ENCODE measurements at places on chromosomes 5 and 9.

DNA sequence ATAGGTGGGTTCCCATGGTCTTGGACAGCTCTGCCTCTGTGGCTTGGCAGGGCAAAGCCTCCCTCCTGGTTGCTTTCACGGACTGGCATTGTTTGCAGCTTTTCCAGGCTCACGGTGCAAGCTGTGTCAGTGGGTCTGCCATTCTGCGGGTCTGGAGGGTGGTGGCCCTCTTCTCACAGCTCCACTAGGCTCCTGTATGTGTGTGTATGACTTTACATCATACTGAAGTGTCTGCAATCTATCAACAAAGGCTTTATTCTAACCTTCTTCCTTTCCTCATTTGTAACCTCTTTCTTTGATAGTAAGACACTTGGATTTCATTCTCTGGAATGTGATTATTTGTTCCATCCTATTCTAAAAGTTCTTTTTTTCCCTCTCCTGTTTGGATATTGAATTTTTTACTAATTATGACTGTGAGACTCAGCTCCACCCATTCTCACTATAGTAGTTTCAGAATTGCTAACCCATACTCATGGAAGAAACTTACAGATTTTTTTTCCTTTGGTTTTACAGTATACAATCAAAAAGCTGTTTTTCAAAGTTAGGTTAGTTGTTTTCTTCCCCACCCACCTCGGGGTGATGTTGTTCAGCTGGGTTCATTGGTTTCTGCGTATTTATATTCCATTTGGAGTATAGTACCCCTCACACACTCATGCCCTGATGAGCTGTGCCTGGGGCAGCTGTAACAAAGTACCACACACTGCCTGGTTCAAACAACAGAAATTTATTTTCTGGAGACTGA is 144.6 kb upstream of the OTULINL start:
- DNase-seq, result no peak

DNA sequence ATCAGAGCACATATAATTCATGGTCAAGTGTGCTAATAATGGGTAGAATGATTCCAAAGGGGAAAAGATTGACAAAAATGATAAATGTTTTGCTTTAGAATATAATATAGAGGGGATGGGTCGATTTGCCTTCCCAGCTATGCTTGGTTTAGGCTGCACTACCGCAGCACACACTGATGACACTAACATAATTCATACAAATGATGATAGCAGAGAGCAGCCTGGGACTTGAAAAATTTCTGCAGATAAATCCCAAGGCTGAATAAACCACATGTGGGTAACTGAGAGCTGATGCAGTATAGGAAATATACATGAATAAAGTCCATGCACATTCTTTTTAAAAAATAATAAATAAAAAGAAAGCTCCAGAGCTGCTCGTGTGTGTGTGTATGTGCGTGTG is 54.5 kb downstream of the EFNA5 start:
- no peak for DNase-seq

GRCh38 chr5:135004376-135004775 is 29.7 kb downstream of the PITX1 start:
- no peak for DNase-seq

GRCh38 chr9:95060916-95061315 is 256.6 kb downstream of the FANCC start:
- no peak for DNase-seq

DNA sequence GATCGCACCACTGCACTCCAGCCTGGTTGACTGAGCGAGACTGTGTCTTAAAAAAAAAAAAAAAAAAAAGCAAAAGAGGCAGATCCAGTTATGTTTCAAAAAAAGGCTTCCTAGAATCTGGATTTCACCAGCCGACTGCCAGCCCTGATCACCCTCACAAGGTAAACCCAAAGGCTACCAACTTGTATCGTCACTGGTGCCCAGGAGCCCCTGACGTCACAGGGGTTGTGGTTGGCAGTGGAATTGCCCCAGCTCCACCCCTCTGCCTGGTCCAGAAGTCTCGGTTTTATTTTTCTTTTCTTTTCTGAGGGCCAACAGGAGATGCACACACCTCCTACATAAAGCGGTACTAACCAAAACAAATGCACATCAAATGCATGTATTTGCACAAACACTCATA is 6.0 kb upstream of the LMX1B start:
- DNase-seq, result no peak

GRCh38 chr5:176189857-176190256 is 48.4 kb upstream of the SIMC1 start:
- DNase-seq, result no peak

DNA sequence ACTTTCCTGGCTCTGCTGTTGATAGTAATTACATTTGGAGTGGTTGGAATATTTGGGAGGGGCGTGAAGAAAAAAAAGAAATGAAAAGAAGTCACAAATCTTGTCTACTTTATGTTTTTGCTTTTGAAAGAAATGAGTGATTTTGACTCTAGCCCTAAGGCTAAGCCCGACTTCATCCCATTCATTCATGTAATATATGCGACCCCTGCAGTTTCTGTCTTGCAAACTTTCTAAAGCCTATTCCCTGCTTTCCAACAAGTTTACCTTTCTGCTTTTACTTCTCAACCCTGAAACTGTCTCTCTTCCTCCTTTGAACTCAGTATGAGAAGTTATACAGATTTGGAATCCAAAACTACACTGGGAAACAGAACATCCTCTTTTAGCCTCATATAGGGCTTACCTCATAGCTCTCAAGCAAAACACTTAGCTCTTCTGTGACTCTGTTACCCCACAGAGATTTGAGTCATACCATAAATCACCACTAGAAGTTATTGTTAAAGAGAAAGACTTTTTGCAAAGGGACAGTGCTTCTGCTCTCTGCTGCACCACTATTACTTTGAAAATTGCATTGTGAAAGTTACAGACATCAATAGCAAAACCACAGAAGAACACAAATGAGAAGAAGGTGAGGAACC is 1.6 kb downstream of the CFAP95 start:
- no peak for DNase-seq

DNA sequence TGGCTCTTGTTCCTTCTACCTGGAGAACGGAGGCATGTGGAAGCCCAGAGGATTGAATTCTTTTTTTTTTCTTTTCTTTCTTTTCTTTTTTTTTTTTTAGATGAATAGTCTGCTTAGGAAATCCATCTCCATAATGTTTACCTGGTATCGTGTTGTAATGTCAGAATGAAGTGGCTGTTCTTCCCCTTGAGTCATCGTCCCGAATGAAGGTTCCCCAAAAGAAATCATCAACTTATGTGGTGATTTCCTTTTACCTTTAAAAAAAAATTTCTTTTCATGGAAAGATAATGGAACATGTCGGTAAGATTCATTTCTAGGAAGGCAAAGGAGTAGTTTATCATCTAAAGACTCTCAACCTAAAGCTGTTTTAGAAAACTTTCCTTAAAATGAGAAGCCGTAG is 59.7 kb downstream of the DOCK8 start:
- DNase-seq, result no peak

GRCh38 chr5:13477118-13477737 is 467.3 kb downstream of the DNAH5 start:
- DNase-seq, result no peak

- peak; percentile 86 for DNase-seq
Observed at GRCh38 chr9:37575921-37576721, at the start of gene FBXO10. TSS of gene FBXO10 (minus strand) at chr9:37576380. CDS start at chr9:37541768, 34,612 bp downstream.

GRCh38 chr9:3743901-3744413 is 218.2 kb upstream of the RFX3 start:
- DNase-seq, result no peak

All from NCI-H1092 treated with DMSO at 0.1 percent for 48 hours (cell line).